SJSA1 (cell line): ENCODE measurements at places on chromosomes 5 and 9. TPM values are rescaled to one million over a fixed set of nuclear protein-coding genes. Genes with fewer than 3 reads are reported as not detected.

GRCh38 chr9:27771803-27772545, 198.7 kb upstream of the C9orf72 start:
- no peak overlapping the region for H3K27ac ChIP-seq
- no peak for DNase-seq
- no peaks in the 10 kb centered on the region for H3K36me3 ChIP-seq
- H3K4me1 ChIP-seq = no peaks in the 10 kb centered on the region; the same call in 1 of the 2 replicates
- no peak overlapping the region for H3K4me3 ChIP-seq

GRCh38 chr9:117180896-117181445, 233.9 kb downstream of the ASTN2 start:
- H3K4me3 ChIP-seq = no peak overlapping the region
- H3K4me1 ChIP-seq = peaks cover 13% of the 10 kb centered on the region
- no peaks in the 10 kb centered on the region for H3K36me3 ChIP-seq
- H3K27me3 ChIP-seq = no peaks in the 10 kb centered on the region
- no peak overlapping the region for H3K27ac ChIP-seq

DNA sequence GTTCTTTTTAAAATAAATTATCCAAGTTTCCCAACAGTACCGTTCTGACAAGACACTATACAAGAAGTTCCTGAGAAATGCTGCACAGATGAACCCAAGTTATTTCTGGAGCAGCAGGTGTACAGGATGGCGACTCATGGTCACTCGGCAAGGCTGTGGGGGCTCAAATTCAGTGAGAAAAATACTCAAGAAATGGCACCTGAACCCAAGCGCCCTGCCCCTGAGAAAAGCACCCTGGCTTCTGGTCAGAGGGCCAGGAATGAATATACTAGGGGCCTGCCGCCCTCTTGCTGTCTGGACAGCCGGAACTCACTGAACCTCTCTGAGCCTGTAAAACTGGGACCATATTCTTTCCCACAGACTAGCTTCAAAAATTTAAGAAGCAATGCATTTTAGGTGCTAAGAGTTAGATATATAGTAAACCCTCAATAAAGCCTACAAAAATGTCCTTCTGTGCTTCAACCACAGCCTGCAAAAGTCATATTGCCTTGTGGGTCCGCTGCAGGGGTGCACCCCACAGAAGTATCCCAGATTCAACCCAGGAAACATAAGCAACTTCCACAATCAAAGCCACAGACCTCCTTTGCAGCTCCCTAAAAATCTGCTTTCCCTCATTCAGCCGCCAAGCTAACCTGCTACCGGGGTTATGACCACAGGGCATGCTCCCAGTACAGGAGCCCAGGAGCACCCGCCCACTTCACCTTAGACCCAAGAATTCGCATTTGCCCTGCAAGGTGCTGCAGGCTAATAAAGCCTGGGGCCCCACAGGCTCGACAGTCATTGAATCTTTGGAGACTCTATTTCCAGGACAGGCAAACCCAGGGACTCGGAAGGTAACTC, 1.4 kb downstream of the RAPGEF1 start:
- H3K4me3 ChIP-seq = peak overlapping the region; percentile 86
- H3K4me1 ChIP-seq = peaks cover 33% of the 10 kb centered on the region
- no peak for DNase-seq
- no peaks in the 10 kb centered on the region for H3K27me3 ChIP-seq

GRCh38 chr5:14614490-14614889, 32.9 kb downstream of the OTULINL start:
- no peaks in the 10 kb centered on the region; the same call in 1 of the 2 replicates for H3K27me3 ChIP-seq
- DNase-seq = no peak

- no peak overlapping the region for H3K4me3 ChIP-seq
- H3K27ac ChIP-seq = peak overlapping the region; percentile 62
- no peaks in the 10 kb centered on the region for H3K27me3 ChIP-seq
- no peaks in the 10 kb centered on the region for H3K36me3 ChIP-seq
- peak; percentile 83 for DNase-seq
- H3K4me1 ChIP-seq = peaks cover 31% of the 10 kb centered on the region
These were observed 247.7 kb downstream of the ENC1 start for GRCh38 chr5:74392711-74393351.

DNA sequence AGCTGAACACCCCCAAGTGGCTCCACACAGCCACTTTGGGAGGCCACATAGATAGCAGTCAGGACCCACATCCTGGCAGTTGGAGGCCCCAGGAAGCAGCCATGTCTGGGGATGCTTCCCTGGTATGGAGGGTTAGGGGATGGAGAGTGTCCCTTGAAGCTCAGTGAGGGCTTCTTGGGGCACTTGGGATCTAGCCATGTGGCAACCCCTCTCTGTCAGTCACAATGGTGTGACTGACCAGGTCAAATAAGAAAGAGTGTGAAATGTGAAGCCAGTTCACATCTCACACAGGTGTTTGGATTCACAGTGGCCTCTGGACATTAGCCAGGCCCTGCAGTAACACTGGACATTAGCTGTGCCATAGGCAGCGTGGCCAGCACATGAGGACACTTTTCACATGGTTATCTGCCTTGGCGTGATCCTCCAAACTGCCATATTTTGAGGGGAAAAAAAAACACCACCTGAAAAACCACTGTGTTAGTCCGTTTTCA, 53.9 kb upstream of the IL17B start:
- peaks cover 44% of the 10 kb centered on the region for H3K36me3 ChIP-seq
- DNase-seq = peak; percentile 51
- no peak overlapping the region for H3K27ac ChIP-seq
- no peak overlapping the region for H3K4me3 ChIP-seq

- no peak overlapping the region for H3K27ac ChIP-seq
- peaks cover 3% of the 10 kb centered on the region; the same call in 1 of the 2 replicates for H3K27me3 ChIP-seq
- no peaks in the 10 kb centered on the region for H3K4me1 ChIP-seq
- H3K4me3 ChIP-seq = no peak overlapping the region
These were observed 177.6 kb upstream of the MVB12B start for GRCh38 chr9:126148994-126149393.

DNA sequence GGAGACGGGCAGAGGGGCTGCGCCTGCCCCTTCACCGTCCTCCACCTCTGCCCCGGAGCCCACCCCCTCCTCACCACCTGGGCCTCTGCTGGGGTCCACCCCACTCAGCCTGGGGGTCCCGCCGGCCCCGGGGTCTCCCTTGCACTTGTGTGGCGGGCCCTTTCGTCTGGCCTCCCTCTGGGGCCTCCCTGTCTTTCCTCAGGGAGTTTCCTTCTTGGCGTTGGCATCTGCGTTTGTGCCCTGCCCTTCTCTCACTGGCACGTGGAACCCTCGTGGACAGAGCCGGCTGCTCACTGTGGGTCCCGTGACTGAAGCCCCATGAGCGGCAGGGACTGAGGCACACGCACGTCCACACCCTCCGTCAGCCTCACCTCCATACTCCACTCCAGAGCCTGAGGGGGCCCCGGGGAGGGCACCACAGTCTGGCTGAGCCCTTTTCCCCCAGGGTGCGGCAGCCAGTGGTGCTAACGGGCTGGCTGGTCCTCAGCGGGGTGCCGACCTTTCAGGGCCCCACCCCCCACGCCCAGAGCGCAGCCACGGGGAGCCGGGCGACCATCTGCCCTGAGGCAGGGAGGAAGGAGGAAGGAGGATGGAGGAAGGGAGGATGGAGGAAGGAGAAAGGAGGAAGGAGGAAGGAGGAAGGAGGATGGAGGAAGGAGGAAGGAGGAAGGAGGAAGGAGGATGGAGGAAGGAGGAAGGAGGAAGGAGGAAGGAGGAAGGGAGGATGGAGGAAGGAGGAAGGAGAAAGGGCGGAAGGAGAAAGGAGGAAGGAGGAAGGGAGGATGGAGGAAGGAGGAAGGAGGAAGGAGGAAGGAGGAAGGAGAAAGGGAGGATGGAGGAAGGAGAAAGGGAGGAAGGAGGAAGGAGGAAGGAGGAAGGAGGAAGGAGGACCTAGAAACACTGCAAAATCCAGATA, 53.0 kb upstream of the NRARP start:
- no peak for DNase-seq
- no peaks in the 10 kb centered on the region for H3K36me3 ChIP-seq
- H3K4me1 ChIP-seq = no peaks in the 10 kb centered on the region
- no peaks in the 10 kb centered on the region for H3K27me3 ChIP-seq

- DNase-seq = peak; percentile 49
- H3K27ac ChIP-seq = peak overlapping the region; percentile 32
- H3K4me1 ChIP-seq = peaks cover 27% of the 10 kb centered on the region
These were observed 12.2 kb upstream of the MROH2B start for GRCh38 chr5:41083306-41083705.

DNA sequence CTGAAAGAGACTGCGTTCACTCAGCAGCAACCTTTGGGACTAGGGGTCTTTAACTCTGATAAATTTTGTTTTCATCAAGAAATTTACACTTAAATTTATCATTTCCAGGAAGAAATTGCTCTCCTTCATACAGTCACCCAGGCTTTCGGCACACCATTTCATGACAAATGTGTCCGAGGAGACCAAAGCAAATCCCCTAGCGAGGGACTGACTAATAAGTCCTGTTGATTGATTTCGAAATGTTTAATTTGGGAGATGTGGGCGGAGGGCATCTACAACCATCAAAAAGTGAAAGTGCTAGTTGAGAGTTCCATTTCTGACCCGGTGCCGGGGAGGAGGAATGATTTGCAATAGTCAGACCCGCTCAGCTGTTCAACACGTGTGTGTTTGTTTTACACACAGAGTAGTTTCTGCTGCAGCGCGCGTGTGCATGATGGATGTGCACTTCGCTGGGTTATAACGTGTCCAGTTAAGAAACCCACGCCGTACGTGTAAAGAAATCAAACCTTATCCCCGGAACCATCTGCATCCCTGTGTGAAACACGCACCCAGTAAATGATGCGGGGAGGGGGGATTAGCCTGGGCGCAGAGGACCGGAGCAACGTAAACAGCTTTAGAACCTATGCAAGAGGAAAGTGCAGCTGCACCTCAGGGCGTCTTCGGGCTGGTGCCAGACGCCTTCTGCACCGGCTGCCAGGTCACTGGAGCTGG, 845 bp upstream of the NR4A3 start:
- peaks cover 3% of the 10 kb centered on the region; the same call in 1 of the 2 replicates for H3K36me3 ChIP-seq
- DNase-seq = peak; percentile 41
- peaks cover 11% of the 10 kb centered on the region for H3K4me1 ChIP-seq
- peak overlapping the region; percentile 96 for H3K4me3 ChIP-seq
- H3K27ac ChIP-seq = peak overlapping the region; percentile 48
- H3K27me3 ChIP-seq = no peaks in the 10 kb centered on the region

DNA sequence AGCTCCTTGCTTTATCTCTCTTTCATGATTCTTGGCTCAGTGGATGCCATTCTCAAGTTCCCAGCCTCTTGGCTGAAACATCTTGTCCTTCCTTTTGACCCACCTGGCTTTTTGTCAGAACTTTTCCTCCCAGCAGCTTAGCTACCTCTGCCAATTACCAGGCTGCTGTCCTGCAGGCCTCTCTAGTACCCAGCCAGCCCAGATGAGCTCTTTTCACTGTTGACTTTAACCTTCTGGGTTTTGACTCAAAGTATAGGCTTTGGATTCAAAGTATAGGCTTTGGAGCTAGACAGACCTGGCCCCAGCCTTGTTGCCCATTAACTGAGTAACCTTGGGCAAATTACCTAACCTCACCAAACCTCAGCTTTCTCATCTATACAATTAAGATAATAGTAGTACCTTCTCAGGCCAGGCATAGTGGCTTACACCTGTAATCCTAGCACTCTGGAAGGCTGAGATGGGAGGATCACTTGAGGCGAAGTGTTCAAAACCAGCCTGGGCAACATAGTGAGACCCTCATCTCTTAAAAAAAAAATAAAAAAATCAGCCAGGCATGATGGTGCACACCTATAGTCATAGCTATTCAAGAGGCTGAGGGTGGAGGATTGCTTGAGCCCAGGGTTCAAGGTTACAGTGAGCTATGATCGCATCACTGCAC, 6.6 kb upstream of the TMEFF1 start:
- no peaks in the 10 kb centered on the region for H3K4me1 ChIP-seq
- no peak for DNase-seq
- no peak overlapping the region for H3K27ac ChIP-seq
- no peaks in the 10 kb centered on the region for H3K27me3 ChIP-seq
- H3K4me3 ChIP-seq = no peak overlapping the region

DNA sequence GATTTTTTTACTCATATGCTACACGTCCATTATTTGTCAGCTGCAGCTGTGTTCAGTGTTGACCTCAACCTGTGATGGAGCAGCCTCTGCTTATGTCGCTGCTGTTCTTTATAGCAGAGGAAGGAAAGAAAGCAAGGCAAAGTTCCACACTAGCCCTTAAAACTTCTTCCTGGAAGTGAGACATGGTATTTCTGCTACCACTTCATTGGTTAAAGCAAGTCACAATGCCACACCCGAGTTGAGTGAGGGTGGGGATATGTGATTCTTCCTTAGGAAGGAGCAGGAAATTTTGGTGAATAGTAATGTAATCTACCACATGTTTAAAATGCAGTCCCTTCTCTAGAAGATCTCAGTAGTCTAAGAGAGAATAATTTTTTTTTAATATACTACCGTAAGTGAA, 224.8 kb upstream of the DMRT1 start:
- no peaks in the 10 kb centered on the region for H3K4me1 ChIP-seq
- no peaks in the 10 kb centered on the region for H3K36me3 ChIP-seq
- no peak overlapping the region for H3K4me3 ChIP-seq
- DNase-seq = no peak

- DNase-seq = no peak
- H3K4me1 ChIP-seq = no peaks in the 10 kb centered on the region
- no peaks in the 10 kb centered on the region for H3K27me3 ChIP-seq
- no peak overlapping the region for H3K4me3 ChIP-seq
These were observed 90.7 kb downstream of the RCL1 start for GRCh38 chr9:4883326-4883873.

DNA sequence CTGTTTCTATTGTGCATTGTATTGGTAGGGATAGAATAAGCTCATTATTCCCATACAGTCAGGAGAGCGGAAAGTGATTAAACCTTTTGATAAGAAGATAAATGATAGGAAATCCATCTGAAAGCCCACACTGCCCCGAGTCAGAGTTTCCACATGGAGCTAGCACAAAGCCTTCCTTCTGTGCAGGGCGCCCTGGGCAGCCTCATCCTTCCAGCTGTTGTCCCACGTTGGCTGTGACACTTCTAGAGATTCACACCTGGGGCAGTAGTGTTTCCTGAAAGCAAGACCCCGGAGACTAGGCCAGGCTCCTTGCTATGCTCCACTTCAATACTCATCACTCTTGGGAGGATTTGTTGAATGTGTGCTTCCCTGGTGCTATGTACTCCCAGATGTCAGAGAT, 172.4 kb downstream of the SEMA6A start:
- no peak for DNase-seq
- no peaks in the 10 kb centered on the region for H3K36me3 ChIP-seq
- H3K4me3 ChIP-seq = no peak overlapping the region
- no peaks in the 10 kb centered on the region for H3K27me3 ChIP-seq
- no peaks in the 10 kb centered on the region for H3K4me1 ChIP-seq

DNA sequence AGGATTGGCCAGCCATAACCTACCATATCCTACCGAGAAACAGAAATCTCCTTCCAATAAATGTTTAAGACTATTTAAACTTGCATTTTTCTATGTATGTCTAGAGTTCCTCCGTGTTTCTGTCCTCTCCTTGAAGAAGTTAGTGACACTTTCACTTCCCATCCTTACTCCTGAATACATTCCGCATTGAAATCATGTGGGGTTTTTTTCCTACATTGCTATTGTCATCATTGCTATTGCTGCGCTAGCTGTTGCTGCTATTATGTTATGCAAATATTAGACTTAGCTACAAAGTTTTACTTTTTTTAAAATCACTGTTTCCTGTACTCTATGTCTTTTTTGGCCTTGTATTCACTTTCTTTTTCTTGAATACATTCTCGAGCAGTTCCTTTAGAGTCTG, 83.3 kb upstream of the NEK6 start:
- peaks cover 18% of the 10 kb centered on the region for H3K27me3 ChIP-seq
- DNase-seq = no peak
- H3K4me1 ChIP-seq = no peaks in the 10 kb centered on the region
- no peak overlapping the region for H3K27ac ChIP-seq
- no peak overlapping the region for H3K4me3 ChIP-seq

The PFN3 gene
- not detected in 2 replicates for total RNA-seq

The TRIM7 gene
- 28.0 and 45.2 TPM in 2 replicates for total RNA-seq

The SERF1B gene
- 53.3 and 60.8 TPM in 2 replicates for total RNA-seq

The TRIM14 gene
- 4.0 and 6.5 TPM in 2 replicates for total RNA-seq

The C9 gene
- total RNA-seq = 0.37 TPM in 1 of 2 replicates, not detected in the other

The SLC6A3 gene
- not detected in 2 replicates for total RNA-seq

The FYB1 gene
- total RNA-seq = 0.34 and 0.68 TPM in 2 replicates

The ZNF366 gene
- total RNA-seq = not detected in 2 replicates

The PCYOX1L gene
- 23.7 and 26.4 TPM in 2 replicates for total RNA-seq
